Kidney epithelial cell (primary cell): ENCODE measurements at places on chromosomes 4 and X. TPM values are rescaled to one million over a fixed set of nuclear protein-coding genes. Genes with fewer than 3 reads are reported as not detected.

Gene ANKRD50
- 14.6 and 14.8 TPM in 2 replicates for total RNA-seq

Gene CXCL13
- not detected in 2 replicates for total RNA-seq

DNA sequence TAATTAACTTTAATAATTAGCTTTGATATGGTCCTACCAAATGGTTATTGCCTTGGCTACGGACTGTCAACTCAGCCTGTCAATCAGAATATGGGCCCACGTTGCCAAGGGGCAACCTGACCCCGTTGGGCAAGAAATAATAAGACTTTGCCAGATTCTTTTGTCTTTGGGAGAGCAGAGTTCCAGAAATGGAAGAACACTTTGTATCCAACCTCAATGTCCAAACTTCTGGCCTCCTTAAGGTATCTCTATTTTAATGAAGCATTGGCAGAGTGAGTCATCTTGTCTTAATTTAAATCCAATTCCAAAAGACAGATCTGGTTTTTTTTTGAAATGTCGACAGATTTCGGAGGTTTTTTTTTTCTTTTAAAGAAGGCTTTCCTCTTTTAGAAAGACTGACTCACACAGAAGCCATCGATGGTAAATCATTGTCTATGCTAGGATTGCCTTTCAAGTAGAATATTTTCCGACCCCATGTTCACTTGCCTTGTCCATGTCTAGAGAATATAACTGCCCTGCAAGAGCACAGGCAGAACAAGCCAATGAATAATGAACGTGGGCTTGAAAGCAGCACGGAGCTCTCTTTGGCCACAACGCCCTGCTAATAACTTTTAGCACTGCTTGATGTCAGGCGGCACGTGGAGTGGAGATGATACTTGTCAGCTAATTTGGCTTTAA lies 190.3 kb upstream of the GATB start:
- DNase-seq = no peak

Gene STK26
- total RNA-seq = 18.7 and 20.7 TPM in 2 replicates
